GM12892 (cell line): ENCODE measurements at places on chromosomes 6 and 20.

- no peak for DNase-seq
Observed at GRCh38 chr6:66558189-66558588, 851.2 kb upstream of the EYS start.

- DNase-seq = peak; percentile 15
Observed at GRCh38 chr6:5379647-5380242, 118.4 kb downstream of the FARS2 start.

DNA sequence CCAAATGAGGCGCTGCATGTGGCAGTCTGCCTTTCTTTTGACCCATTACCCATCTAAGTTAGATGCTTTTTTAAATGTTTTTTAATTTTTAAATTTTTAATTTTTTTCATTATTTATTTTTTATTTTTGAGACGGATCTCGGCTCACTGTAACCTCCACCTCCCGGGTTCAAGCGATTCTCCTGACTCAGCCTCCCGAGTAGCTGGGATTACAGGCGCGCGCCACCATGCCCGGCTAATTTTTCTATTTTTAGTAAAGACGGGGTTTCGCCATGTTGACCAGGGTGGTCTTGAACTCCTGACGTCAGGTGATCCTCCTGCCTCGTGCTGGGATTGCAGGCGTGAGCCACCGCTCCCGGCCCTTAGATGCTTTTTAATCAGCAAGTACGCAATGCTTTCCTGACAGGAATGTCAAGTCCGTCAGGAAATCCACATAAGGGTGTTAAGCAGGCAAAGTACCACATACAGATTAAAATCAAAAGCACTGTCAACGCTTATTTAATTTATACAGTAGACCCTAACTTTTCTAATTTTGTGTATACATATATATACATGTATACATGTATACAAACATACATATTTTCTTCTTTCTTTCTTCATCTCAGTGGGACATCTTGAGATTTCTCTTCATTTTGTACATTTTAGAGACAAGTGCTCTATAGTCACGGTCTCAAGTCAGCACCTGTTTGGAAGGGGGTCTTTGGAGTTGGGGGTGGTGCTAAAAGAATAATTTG, 995 bp upstream of the GSTA4 start:
- DNase-seq = no peak

DNA sequence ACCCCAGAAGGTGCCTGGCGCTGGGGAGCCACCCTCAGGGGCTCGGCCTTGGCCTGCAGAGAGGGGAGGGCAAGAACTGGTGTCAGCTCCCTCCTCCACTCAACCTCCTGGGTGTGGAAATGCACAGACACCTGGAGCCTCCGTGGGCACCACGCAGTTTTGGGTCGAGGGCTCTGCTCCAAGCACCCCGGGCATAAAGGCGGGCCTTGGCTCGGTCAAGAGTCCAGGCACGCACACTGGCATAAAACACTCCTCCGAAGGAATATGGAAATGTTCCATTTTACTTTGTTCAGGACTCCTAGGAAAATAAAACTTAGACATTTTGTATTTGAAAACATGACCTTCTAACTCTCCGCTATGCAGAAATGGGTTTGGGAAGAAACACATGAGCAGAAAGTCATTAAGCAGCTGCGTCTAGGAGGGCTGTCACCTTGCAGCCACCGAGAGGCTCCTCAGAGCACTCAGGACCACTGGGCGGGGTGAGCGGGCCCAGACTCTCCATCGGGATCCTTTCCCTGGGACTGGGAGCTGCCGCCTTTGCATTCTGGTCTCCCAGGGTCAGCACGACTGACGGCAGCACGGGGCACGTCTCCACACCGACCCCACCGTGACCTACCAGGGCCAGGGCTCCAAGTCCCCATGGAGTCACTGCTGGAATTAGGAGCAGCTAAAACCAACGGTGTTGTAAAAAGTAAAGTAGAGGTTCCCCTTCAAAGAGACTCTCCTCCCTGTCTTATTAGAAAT, 46.0 kb upstream of the DACT2 start:
- no peak for DNase-seq

DNA sequence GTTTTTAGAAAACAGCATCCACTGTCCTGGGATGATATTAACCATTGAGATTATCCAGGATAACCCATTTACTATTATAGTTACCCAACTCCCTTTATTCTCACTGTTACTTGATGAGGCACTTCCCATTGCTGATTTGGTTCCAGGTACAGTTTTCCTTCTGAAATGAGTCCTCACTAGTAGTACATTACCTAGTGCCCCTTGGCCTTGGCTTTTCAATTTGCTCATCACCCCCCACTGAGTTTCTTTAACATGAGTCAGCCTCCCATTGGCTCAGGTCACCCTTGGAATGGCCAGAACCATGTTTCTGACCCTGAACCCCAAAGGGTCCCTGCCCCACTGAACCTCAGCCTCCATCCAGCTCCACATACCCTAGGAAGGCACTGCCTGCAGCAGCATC, 28.4 kb downstream of the MDGA1 start:
- DNase-seq = no peak

DNA sequence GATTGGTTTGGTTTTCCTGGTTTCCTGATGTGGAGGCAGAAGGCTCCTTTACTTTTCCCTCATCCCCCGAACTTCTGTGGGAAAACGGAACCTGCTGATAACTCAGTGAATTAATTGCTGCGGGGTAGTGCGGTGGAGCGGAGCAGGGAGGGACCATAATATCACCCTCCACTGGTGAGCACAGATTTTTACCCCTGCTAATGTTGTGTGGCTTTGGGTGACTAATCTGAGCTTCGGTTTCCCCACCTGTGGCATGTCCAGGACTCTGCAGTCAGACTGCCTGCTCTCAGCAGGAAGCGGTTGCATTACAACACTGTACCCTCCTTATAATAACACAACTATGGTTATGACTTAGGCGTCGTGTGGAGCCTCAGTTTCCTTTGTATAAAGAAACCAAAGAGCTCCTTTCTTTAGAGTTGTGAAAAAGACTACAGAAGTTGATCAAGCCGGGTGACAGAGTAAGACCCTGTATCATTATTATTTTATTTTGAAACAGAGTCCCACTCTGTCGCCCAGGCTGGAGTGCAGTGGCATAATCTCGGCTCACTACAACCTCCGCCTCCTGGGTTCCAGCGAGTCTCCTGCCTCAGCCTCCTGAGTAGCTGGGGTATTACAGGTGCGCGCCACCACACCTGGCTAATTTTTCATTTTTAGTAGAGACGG, 2.2 kb upstream of the ID1 start:
- DNase-seq = no peak

DNA sequence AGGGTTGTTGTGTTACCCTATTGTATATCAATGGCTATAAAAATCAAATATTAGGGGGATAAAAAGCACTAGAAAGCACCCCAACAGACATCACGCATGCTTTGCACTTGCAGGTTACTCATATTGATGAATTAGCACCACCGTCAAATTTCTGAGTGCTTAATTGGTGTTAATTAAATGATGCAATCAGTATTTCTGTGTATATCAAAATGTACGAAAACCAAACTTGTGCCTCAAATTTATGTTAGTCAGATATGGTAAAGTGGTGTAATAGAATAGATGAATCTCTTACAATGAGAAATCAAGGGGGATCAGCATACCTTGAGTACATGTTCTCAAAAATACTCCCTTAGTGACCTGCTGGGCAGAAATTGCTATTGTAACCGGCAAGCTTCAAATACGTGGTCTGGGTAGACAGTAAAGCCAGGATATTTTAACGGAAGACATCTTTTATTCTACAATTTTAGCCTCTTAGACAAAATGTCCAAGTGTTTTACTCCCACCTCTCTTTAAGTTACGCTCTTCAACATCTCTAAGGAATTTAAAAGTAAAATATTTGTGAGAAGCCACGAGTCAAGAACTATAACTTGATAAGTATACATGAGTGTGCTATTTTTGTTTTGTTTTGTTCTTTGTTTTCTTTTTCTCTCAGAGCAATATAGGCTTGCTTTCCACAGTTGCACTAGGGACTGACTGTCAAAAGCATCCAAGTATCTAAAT, 166.0 kb downstream of the QKI start:
- no peak for DNase-seq

DNA sequence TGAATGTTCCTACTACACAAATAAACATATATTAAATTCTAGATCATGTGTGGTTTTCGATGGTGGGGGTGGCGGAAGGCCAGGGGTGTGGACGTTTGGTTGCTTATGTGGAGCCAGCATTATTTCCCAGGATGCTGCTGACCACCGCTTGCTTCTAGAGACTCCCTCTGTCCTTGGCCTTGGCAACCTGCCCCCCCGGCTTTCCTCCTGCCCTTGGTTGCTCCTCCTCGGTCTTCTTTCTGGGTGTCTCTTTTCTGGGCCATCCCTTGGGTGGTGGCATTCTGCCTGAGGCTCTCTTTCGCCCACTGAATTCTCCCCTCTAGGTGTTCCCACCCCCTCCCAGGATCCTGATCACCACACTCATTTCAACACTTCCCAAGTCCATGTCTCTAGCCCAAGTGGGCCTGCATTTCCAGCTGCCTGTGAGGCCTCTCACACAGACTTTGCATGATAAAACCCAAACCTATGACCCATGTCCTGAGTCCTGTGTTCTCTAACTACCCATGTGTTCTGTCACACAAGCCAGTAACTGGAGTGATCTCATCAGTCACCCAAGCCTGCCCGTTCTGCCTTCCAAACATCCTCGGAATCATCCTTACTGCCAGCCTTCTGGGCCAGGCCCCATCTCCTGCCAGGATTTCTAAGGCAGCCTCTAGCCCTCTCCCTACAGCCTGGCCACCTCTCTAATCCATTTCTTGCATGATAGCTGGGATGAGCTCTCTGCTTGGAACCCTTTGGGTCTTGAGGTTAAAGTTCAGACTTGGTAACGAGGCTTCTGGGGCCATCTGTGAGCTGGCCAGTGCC, 71.2 kb downstream of the CDS2 start:
- DNase-seq = no peak

GRCh38 chr6:146578054-146578453, 20.7 kb upstream of the ADGB start:
- no peak for DNase-seq

DNA sequence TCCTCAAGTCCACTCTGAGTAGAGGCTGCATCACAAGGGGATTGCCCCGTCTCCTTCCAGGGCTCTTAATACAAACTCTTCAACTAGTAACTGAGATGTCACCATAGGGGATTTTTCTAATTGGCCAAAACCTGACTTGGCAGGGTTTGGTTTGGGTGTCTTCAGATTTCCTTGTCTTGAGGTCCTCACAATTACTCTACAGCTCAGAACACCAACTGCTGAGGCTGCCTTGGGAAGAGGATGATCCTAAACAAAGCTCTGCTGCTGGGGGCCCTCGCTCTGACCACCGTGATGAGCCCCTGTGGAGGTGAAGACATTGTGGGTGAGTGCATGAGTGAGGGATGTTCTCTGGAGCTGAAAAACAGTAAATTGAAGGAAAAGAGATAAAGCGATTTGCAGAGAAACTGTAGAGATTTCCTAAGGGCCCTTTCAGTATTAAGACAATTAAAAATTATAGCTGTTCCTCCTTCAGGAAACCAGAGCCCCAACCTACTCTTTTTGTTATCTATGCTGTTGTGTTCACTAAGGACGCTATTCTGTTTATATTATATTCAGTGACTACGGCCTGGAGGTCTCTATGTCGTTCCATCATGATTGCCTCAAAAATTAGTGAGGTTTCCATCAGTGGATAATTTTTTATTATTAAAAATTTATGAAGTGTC, at the start of gene HLA-DQA1:
Gene HLA-DQA1 (plus strand): TSS at position 188 of the 662 bp plus-strand sequence. CDS start 53 bp downstream, at position 241.
- peak; percentile 23 for DNase-seq

DNA sequence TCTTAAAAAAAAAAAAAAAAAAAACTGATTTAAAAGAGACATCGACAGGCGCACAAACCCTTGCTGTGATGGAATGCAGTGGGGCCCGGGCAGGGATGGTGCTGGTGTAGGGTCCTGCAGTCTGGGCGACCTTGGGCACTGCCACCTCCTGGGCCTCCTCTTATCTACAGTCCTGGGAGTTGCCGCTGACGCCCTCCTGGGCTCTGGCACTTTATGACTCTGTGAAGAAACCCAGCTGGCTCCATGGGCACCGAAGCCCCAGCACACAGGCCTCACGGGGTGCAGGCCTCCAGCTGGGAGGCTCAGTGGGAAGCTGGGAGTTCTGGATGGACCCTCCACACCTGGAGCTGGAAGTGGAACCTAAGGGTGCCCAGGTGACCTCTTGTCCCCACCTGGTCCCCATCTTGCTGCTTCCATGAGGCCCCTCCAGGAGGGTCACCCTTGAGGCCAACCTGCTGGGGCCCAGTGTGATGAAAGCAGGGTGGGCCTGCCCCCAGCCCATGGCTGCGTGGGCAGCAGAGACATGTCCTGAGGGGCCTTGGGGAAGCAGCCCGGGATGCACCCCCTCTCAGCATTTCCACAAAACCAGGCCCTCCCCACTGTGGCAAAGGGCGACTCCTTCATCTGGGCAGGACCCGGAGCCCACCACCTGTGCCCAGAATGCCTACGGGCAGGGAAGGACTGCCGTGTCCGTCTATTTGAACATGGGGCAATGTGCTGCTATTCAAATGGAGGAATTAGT, 104.9 kb downstream of the ASXL1 start:
- no peak for DNase-seq

GRCh38 chr6:16760516-16761470, at the start of gene ATXN1:
TSS of gene ATXN1 (minus strand) at chr6:16761460.
- DNase-seq = peak; percentile 41

DNA sequence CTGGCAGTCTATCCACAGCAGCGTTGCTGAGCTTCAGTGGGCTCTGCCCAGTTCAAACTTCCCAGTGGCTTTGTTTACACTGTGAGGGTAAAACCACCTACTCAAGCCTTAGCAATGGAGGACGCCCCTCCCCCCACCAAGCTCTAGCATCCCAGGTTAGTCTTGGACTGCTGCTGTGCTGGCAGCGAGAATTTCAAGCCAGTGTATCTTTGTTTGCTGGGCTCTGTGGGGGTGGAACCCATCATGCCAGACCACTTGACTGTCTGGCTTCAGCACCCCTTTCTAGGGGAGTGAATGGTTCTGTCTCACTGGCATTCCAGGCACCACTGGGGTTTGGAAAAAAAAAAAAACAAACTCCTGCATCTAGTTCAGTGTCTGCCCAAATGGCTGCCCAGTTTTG, 249.7 kb upstream of the SYNCRIP start:
- DNase-seq = no peak

DNA sequence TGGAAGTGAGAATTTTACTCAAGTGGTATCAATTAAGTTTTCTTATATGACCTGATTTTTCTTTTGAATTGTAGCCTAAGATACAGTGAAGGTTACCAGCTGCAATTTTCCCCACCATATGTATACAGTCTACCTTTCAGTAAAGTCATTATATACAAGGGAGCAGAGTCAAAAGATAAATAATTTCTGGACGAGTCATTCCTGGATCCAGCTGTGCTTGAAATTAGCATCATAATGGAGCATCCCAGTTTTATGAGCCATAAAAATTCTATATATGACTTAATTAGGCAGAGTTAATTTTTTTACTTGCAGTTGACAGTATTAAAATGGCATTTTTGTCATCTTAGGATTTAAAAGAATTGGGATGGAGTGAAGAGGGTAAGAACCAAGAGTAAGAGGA, 1008.4 kb downstream of the PHF3 start:
- DNase-seq = no peak

DNA sequence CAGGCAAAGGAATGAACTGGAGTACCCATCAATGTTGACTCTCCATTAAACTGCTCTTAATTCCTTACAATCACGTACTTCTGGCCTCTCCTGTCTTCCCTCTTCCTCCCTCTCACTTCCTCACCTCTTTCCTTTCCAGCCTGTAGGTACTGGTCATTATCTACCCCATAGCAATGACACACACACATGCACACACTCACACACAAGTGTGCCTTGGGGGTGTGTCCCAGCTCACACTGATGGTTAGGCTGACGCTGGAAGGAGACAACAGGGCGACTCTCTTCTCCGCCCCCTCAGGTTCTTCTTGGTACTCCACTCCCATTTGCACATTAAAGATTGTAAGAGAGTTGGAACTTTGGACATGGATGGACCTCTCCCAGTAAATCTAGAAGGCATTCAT, 14.0 kb upstream of the SERPINB9 start:
- no peak for DNase-seq
